ENCODE measurements at places on chromosomes 11 and 22.

DNA sequence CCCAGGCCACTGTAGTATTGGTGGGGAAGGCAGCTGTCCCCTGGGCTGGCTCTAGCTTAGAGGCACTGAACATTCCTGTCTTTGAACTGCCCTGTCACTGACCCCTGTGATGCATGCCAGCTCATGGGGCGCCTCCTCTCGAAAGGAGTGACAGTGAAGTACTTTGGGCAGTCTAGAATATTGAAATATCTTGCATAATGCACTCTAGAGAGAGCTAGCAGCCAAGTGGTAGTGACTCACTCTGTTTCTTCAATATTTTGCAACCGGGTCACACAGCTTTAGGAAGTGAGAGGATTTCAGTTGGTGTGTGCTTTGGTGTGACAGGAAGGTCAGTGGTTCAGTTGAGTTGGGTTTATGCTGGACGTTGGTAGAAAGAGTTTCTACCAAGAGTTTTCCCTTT lies 35.5 kb upstream of the ST14 start:
- peaks cover 16% of the 10 kb centered on the region for H3K36me3 ChIP-seq
- H3K4me3 ChIP-seq, result no peak overlapping the region
- H3K27ac ChIP-seq, result no peak overlapping the region
- peaks cover 8% of the 10 kb centered on the region for H3K4me1 ChIP-seq

DNA sequence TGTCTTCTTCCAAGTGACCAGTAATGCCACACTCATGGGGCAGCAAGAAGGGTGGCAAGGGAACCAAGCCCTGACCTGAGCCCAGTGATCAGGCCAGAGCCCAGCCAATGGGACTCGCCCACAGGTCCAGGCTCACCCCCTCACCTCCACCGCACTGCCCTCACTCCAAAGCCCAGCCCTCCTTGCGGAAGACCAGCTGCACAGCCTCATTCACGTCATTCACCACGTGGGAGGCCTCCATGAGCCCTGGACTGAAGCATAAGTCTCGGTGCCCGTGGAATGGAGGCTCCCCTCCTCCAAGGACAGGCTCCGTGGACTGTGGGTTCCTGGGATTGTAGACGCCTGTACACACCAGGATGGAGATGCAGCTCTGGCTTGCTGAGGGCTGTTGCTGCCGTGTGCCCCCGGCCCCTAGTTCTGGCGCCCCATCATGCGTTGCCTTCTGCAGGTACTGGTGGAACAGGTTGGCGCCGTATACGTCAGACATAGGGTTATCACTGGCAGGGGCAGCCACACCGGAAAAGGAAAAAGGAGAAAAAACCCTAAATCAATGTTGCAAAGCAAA lies 16.8 kb upstream of the TMEM121B start:
- peaks cover 3% of the 10 kb centered on the region for H3K4me1 ChIP-seq
- DNase-seq, result no peak
- peaks cover 18% of the 10 kb centered on the region for H3K36me3 ChIP-seq
- no peak overlapping the region for H3K4me3 ChIP-seq
- H3K27me3 ChIP-seq, result no peaks in the 10 kb centered on the region

DNA sequence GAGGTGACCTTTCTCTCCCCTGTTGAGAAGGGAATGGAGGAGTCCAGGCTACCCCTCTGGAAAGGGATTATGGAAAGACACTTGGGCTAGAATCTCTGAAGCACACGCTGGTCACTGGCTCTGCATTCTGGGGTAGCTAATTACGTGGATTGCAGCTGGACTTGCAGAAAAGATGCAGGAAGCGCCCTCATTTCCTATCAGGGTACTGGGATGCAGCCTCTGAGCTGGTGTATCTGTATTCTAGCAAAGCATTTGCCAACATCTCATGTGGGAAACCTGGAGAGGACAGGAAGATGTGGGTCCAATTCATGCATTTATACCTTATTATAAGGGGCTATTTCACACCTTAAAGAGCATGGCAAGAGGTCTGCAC lies 44.3 kb downstream of the CD82 start:
- peak overlapping the region; percentile 76 for H3K4me3 ChIP-seq
- no peaks in the 10 kb centered on the region for H3K27me3 ChIP-seq
- no peak for DNase-seq

- peaks cover 23% of the 10 kb centered on the region for H3K4me1 ChIP-seq
- no peaks in the 10 kb centered on the region for H3K27me3 ChIP-seq
- H3K36me3 ChIP-seq, result peaks cover 11% of the 10 kb centered on the region
- peak overlapping the region; percentile 75 for H3K27ac ChIP-seq
- H3K4me3 ChIP-seq, result peak overlapping the region; percentile 95
Observed at GRCh38 chr22:40819599-40820140, 524 bp upstream of the SLC25A17 start.

- peaks cover 10% of the 10 kb centered on the region for H3K36me3 ChIP-seq
- DNase-seq, result no peak
- peaks cover 23% of the 10 kb centered on the region for H3K27me3 ChIP-seq
- no peak overlapping the region for H3K4me3 ChIP-seq
Observed at GRCh38 chr22:38471237-38471636, 3.3 kb downstream of the KDELR3 start.

GRCh38 chr11:3144296-3145205 lies 20.6 kb downstream of the OSBPL5 start:
- peaks cover 12% of the 10 kb centered on the region for H3K36me3 ChIP-seq
- H3K27ac ChIP-seq, result peak overlapping the region; percentile 29
- H3K4me3 ChIP-seq, result no peak overlapping the region
- peaks cover 34% of the 10 kb centered on the region for H3K4me1 ChIP-seq
- no peaks in the 10 kb centered on the region for H3K27me3 ChIP-seq

All from effector memory CD8-positive, alpha-beta T cell (primary cell).